ENCODE measurements at places on chromosomes 12 and 14. TPM values are rescaled to one million over a fixed set of nuclear protein-coding genes. Genes with fewer than 3 reads are reported as not detected.
A peak's percentile ranks its signal among the peaks of the same experiment; 100 is the strongest.

GRCh38 chr12:77774761-77775160 lies 55.9 kb upstream of the NAV3 start:
- H3K36me3 ChIP-seq: no peaks in the 10 kb centered on the region
- H3K27me3 ChIP-seq: no peaks in the 10 kb centered on the region
- no peak for DNase-seq
- H3K4me3 ChIP-seq: no peak overlapping the region
- H3K27ac ChIP-seq: no peak overlapping the region
- H3K4me1 ChIP-seq: no peaks in the 10 kb centered on the region

GRCh38 chr14:24434036-24434435 lies 4.3 kb downstream of the KHNYN start:
- H3K4me3 ChIP-seq: no peak overlapping the region
- no peak for DNase-seq
- H3K4me1 ChIP-seq: peaks cover 6% of the 10 kb centered on the region
- H3K27me3 ChIP-seq: no peaks in the 10 kb centered on the region
- peaks cover 38% of the 10 kb centered on the region for H3K36me3 ChIP-seq

DNA sequence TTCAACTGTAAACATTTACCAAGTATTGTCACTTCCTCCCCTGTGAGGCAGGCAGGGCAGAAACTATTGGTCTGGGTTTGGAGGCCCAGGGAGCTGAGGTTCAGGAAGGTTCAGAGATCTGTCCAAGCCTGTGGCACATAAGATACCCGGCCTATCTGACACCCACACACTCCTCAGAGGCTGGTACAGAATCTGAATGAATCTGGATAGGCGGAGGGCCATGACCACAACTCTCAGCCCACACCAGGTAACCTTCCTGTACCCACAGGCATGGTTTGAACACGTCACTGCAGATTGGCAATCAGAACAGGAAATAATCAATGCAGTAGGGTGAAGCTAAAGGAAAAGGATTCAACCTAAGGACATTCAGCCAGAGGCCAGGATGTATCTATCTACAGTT lies 92.8 kb upstream of the TMCC3 start:
- no peaks in the 10 kb centered on the region for H3K4me1 ChIP-seq
- no peaks in the 10 kb centered on the region for H3K36me3 ChIP-seq
- peaks cover 16% of the 10 kb centered on the region for H3K27me3 ChIP-seq
- no peak overlapping the region for H3K4me3 ChIP-seq
- H3K27ac ChIP-seq: no peak overlapping the region

GRCh38 chr12:105201299-105201698 lies 34.7 kb downstream of the APPL2 start:
- no peaks in the 10 kb centered on the region for H3K4me1 ChIP-seq
- DNase-seq: no peak
- no peaks in the 10 kb centered on the region for H3K27me3 ChIP-seq

DNA sequence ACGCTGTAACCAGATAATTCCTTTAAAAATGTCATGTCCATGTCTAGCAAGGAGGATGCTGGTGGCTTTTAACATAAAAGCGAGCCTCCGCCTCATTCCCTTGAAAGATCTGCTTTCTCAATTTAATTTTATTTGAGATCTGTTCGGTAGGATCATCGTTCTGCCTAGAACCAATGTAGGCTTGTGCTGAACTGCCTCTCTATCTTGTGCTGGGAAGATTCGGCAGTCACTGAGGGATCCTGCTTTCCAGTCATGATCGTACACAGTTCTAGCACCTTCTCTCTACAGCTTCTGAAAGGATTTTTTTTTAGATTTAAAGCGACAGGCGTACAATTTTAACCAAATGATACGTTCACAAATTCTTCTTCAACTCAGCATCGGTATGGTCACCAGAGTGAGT lies 54.3 kb downstream of the PEBP1 start:
- no peaks in the 10 kb centered on the region for H3K36me3 ChIP-seq
- DNase-seq: no peak
- H3K4me3 ChIP-seq: no peak overlapping the region
- peak overlapping the region; percentile 97 for H3K27ac ChIP-seq
- H3K4me1 ChIP-seq: peaks cover 4% of the 10 kb centered on the region
- H3K27me3 ChIP-seq: no peaks in the 10 kb centered on the region

DNA sequence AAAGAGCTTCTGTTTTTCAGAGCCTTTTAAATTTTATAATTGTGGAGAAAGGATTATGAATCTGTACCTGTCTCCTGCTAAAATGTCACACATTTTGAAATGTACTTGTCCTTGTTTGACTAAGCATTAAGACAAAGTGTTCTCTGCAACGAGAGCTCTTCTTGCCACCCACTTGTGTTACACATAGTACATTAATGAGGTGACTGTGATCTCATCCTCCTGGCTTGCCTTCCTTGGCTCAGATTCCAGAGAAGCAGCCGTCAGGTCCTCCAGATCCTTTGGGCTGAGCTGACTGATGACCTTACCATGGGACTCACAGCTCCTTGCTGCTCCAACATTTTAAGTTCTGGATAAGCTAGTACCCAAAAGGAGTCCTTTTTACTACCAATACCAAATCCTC lies 81.4 kb downstream of the BBS10 start:
- H3K4me3 ChIP-seq: no peak overlapping the region
- H3K36me3 ChIP-seq: no peaks in the 10 kb centered on the region
- H3K27ac ChIP-seq: no peak overlapping the region
- DNase-seq: peak; percentile 55
- no peaks in the 10 kb centered on the region for H3K27me3 ChIP-seq
- H3K4me1 ChIP-seq: no peaks in the 10 kb centered on the region

- no peaks in the 10 kb centered on the region for H3K36me3 ChIP-seq
- no peak for DNase-seq
- no peak overlapping the region for H3K4me3 ChIP-seq
- H3K27me3 ChIP-seq: no peaks in the 10 kb centered on the region
- H3K4me1 ChIP-seq: no peaks in the 10 kb centered on the region
These were observed 609.0 kb downstream of the KCNH5 start for GRCh38 chr14:62436261-62436660.

- no peaks in the 10 kb centered on the region for H3K36me3 ChIP-seq
- H3K4me3 ChIP-seq: no peak overlapping the region
- H3K4me1 ChIP-seq: no peaks in the 10 kb centered on the region
- no peak for DNase-seq
These were observed 199.8 kb downstream of the ALG10B start for GRCh38 chr12:38516418-38516817.

GRCh38 chr14:24938593-24938992 lies 111.4 kb downstream of the STXBP6 start:
- H3K27me3 ChIP-seq: no peaks in the 10 kb centered on the region
- no peak overlapping the region for H3K27ac ChIP-seq
- no peaks in the 10 kb centered on the region for H3K36me3 ChIP-seq
- DNase-seq: no peak

DNA sequence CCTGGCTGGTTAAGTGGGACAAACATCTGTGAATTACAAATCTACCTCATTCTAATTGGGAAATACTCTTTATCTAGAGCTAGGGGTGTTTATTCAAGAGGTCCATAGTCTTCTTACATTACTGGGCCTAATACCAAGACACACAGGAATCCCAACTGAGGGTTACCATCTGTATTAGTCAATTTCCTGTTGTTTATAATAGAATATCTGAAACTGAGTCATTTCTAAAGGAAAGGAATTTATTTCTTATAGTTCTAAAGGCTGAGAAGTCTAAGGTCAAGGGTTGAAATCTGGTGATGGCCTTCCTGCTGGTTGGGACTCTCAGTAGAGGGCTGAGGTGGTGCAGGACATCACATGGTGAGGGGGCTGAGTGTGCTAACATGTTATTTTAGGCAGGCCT lies 36.0 kb downstream of the RTRAF start:
- no peak overlapping the region for H3K4me3 ChIP-seq
- no peak for DNase-seq
- H3K36me3 ChIP-seq: no peaks in the 10 kb centered on the region
- peaks cover 7% of the 10 kb centered on the region for H3K4me1 ChIP-seq
- H3K27me3 ChIP-seq: no peaks in the 10 kb centered on the region

GRCh38 chr12:76962099-76962498 lies 83.3 kb upstream of the CSRP2 start:
- H3K4me3 ChIP-seq: no peak overlapping the region
- H3K36me3 ChIP-seq: no peaks in the 10 kb centered on the region
- H3K4me1 ChIP-seq: no peaks in the 10 kb centered on the region

The PGF gene
- total RNA-seq: 5.0 TPM

The FOXN4 gene
- 0.55 TPM for total RNA-seq

The KCNC2 gene
- not detected for total RNA-seq
